ENCODE measurements at places on chromosomes 7 and 10.

DNA sequence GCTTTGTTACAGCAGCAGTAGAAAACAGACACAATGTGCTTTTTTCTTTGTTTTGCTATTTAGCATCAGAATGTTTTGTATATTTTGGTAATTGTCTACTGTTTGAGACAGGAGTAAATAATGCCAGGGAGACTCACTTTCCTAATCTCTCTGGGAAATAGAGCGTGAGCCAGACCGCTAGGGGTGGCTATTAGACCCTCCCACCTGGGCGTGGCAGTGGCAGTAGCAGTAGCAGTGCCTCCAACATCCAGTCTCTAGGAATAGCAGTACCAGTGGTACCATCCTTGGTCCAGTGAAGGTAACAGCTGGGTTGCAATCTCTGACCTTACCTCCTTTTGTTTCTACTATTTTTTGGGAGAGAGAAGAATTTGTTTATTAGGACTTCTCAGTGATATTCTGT is 165.7 kb upstream of the MAGI2 start:
- DNase-seq: no peak

DNA sequence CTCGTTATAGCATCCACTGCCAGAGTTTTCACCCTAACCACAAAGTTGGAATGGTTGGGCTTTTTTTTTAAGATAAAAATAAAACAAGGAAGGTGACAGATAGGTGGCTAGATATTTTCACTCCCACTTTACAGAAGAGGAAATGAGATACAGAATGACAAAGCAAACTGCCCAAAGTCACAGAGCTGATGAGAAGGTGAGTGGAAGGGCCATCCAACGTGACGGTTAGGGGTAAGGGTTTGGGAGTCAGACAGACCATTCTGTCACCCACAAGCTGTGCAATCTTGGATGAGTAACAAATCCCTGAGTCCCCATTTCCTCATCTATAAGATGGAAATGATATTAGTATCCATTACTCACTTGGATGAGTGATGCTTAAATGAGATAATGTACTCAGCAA is 106.9 kb upstream of the PDLIM1 start:
- no peak for DNase-seq

DNA sequence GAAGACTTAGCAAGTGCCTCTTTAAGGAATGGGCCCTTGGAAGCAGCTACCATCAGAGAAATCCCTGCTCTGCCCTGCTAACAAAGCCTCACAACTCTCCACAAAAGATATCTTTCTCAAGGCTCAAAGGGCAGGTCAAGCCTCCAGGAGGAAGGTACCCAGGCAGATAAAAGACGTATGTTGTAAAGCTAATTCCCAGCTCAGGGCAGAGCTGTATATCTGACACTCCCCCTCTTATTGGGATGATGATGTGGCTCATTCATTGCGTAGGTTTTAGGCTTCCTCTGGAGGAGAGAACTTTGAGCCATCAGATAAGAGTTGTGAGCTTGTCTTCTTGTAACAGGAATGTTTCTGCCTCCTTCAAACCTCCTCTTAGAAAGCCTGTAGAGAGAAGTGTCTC is 145.4 kb downstream of the CALN1 start:
- DNase-seq: no peak

GRCh38 chr10:78905015-78905956 is 163.5 kb upstream of the ZMIZ1 start:
- DNase-seq: no peak

GRCh38 chr10:91598211-91598977 is 34.5 kb downstream of the PPP1R3C start:
- DNase-seq: no peak

- DNase-seq: no peak
These were observed 615 bp upstream of the WBP1L start for GRCh38 chr10:102743078-102743587.

- no peak for DNase-seq
These were observed 102.0 kb downstream of the GRK5 start for GRCh38 chr10:119309423-119309770.

DNA sequence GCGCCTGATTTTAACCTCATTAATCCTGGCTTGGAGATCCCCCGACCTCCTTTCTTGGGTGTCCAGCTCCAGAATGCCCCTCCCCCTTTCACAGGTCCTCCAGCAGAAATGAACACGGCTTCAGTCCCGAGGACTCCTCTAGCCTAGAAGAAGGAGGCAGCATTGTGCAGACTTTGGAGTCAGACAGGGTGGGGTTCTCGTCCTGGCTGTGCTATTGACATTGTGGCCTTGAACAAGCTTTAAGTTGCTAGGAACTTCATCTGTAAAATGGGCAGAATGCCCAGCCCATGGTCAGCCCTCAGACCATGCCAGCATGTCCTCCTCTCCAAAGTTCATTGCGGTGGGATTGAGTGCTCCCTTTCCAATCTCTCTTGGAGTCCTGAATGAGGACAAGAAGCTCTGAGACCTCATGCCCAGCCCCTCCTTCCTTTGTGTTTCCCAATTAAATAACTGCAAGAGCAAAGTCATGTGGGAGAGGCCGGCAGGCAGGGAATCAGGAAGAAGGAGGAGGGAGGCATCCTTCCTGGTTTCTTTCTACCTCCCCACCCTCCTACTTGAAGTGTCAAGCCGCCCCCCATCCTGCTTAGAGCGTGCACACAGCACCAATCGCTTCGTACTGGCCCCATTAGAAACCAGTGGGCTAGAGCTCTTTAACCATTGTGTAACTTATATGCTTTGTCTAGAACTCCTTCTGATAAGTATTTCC is 86.4 kb downstream of the RBM20 start:
- DNase-seq: no peak

DNA sequence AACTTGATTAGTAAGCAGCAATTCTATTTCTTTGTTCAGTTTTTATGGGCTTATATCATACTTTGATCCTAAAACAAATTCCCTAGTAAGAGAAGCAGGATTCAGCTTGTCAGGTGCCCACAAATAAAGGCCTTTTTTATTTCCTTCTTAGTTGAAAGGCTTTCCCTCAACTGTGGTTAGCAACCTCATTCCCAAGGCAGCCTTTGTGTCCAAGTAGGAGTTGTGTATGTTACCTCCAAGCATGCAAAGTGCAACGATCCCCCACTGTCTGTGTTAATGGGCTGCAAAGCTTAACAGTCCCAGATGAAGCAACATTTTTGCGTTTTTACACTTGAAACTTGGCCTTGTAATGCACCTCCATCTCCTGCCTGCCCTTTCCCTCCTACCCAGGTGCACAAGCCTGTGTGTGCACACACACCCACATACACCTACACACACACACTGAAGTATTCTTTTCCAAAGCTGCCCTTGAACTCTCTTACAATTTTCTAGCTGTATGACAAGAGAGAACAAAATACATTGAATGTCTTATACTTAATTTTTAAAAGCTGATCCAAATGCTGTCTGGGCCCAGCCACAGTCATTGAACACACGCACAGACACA is 278.2 kb downstream of the SNX13 start:
- DNase-seq: no peak
